ENCODE measurements at places on chromosomes 16 and 17. TPM values are rescaled to one million over a fixed set of nuclear protein-coding genes. Genes with fewer than 3 reads are reported as not detected.
A peak's percentile ranks its signal among the peaks of the same experiment; 100 is the strongest.

DNA sequence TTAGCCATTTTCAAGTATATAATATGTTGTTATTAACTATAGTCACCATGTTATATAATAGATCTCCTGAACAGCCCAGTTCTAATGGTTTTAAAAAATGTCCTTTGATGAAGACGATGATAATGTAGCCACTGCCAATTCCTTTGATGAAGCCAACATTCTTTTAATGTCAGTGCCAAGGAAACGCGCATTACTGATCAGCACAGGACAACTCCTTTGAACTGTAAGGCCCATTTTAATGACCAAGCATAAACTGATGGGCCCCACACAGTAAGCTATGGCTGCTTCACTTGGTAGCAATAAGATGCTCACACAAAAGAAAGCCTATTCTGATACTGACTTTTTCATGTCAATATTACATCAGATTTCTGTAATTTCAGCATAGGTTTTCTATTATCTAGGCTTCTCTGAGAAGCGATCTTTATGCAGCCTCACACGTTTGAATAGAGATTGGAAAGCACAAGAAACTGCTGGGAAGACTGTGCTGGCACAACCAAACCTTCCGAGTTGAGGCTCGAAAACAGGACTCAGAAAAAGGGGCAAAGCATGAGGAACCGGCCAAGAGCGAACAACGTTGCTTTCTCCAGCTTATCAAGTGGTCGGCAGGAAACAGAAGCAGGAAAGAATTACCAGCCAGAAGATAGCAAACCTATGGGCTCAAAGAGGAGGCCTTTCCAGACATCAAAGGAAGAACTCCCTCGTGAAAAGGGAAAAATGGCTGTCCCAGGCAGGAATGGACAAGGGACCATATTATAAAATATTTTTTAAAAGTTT is 19.4 kb downstream of the ERN1 start:
- H3K27ac ChIP-seq = peak overlapping the region; percentile 0
- H3K4me3 ChIP-seq = no peak overlapping the region
- no peaks in the 10 kb centered on the region for H3K27me3 ChIP-seq
- peak; percentile 80 for DNase-seq

DNA sequence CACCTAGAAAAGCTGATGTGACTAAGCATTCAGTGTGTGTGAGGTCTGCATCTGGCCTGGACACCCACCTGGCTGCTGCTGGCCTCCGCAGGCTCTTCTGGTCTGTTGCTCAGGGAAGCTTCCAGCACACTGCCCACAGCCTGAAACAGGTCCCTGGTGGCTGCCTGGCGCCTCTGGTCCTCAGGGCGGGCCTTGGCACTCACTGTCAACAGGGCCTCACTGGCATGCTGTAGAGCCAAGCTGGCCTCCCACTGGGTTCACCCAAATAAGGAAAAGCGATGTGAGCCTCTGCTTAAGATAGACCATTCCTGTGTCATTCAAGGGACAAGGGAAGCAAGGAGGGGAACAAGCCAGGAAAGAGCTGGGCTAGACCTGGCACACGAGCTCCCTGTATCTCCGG is 70.6 kb upstream of the BCO1 start:
- no peaks in the 10 kb centered on the region for H3K36me3 ChIP-seq
- H3K4me3 ChIP-seq = no peak overlapping the region
- H3K4me1 ChIP-seq = no peaks in the 10 kb centered on the region
- no peak for DNase-seq
- no peak overlapping the region for H3K27ac ChIP-seq

DNA sequence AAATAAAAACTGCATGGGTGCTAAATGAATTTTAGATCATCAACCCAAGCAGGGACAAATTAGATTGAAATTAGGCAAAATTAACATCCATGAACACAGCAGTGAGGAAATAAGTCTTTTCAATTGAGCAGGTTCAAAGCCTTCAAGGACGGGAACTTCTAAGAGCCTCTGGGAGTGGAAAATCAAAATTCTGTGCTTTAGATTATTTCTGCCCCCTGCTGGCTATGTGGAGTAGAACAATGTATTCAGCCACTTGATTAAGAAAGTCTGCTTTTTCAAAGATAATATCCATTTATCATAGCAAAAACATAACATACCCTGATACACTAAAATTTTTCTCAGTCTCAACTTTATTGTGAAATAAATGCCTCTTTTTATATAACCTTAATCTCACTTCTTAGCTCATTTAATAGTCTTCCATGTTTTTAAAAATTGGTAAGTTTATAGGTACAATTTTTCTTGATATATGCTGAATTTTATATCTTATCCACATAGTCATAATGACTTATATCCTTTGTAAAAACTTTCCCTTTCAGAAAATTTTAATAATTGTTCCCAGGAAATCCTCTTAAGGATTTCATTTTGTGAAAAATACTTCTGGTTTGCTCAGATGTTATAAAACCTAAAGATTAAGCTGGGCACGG is 28.1 kb upstream of the NOL11 start:
- no peak overlapping the region for H3K27ac ChIP-seq
- no peaks in the 10 kb centered on the region for H3K4me1 ChIP-seq
- peak; percentile 76 for DNase-seq
- H3K4me3 ChIP-seq = no peak overlapping the region
- no peaks in the 10 kb centered on the region for H3K27me3 ChIP-seq
- H3K36me3 ChIP-seq = no peaks in the 10 kb centered on the region

- DNase-seq = no peak
- H3K27ac ChIP-seq = no peak overlapping the region
- H3K4me1 ChIP-seq = no peaks in the 10 kb centered on the region
These were observed 15.9 kb upstream of the CDC42EP4 start for GRCh38 chr17:73327676-73328075.

GRCh38 chr17:7888184-7888920 is at the start of gene CHD3:
TSS of gene CHD3 (plus strand) at chr17:7888789. CDS start at chr17:7889001, 212 bp downstream.
- H3K4me1 ChIP-seq = peaks cover 35% of the 10 kb centered on the region
- peak within 1 kb of the TSS; percentile 78 for H3K27ac ChIP-seq
- H3K4me3 ChIP-seq = peak within 1 kb of the TSS; percentile 50
- H3K27me3 ChIP-seq = no peaks in the 10 kb centered on the region
- DNase-seq = no peak

DNA sequence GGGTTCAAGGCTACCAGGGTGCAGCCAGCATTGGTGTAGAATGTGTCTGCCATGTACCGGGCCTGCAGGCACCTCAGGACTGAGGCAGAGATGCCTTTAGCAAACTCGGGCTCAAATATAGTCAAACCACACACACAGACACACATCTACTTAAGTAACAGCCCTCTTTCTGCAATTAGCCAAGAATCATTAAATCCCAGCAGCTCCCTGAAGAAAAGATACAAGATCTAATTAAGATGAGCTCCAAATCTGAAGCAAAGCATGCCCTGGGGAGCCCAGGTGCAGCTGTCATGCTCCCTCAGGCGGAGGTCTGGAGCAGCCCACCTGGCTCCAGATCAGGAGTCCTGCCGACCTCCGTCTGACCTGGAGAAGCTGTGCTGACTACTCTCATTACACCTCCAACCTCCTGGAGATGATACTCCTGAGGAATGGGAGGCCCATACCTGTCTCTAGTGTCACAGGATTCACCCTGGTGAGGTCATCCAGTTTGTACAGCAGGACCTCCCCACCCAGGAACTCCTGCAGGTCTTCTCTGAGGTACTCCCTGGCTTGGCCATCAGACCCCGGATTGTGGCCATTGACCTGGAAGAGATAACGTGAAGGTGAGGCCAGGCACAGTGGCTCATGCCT is 6.9 kb downstream of the MYO19 start:
- H3K4me1 ChIP-seq = peaks cover 14% of the 10 kb centered on the region
- no peak overlapping the region for H3K27ac ChIP-seq
- DNase-seq = no peak
- H3K27me3 ChIP-seq = no peaks in the 10 kb centered on the region

DNA sequence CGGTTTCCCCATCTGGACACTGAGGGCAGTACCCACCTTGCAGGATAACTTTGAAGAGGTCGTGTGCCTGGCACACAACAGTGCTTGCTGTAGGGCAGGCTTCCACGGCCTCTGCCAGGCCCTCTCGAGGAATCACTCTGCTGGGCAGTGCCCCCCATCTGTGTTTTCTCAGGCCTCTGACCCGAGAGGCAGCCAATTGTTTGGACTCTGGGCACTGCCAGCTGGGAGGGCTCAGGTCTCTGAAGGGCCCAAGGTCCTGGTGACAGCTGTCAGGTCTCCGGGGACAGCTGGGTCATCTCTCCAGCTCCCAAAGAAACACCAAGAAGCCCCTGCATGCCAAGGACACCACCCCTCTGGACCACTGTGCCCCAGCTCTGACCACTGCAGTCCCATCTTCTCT is 1.0 kb upstream of the RAB26 start:
- H3K4me3 ChIP-seq = no peak overlapping the region
- no peak overlapping the region for H3K27ac ChIP-seq
- H3K36me3 ChIP-seq = no peaks in the 10 kb centered on the region
- DNase-seq = no peak
- H3K4me1 ChIP-seq = peaks cover 17% of the 10 kb centered on the region
- no peaks in the 10 kb centered on the region for H3K27me3 ChIP-seq

TBC1D3I gene
- 1.3 TPM for total RNA-seq

- peaks cover 35% of the 10 kb centered on the region for H3K4me1 ChIP-seq
- H3K27me3 ChIP-seq = no peaks in the 10 kb centered on the region
- H3K36me3 ChIP-seq = no peaks in the 10 kb centered on the region
- H3K4me3 ChIP-seq = no peak overlapping the region
- no peak overlapping the region for H3K27ac ChIP-seq
These were observed 11.2 kb upstream of the MTSS2 start for GRCh38 chr16:70696952-70697593.

All from endothelial cell of umbilical vein (primary cell).